Activated CD4-positive, alpha-beta T cell treated with anti-CD3 and anti-CD28 coated beads, Interleukin-2, amount 50 U/mL, for 1 hour (primary cell): ENCODE measurements at places on chromosomes 12 and 14.
A peak's percentile ranks its signal among the peaks of the same experiment; 100 is the strongest.

DNA sequence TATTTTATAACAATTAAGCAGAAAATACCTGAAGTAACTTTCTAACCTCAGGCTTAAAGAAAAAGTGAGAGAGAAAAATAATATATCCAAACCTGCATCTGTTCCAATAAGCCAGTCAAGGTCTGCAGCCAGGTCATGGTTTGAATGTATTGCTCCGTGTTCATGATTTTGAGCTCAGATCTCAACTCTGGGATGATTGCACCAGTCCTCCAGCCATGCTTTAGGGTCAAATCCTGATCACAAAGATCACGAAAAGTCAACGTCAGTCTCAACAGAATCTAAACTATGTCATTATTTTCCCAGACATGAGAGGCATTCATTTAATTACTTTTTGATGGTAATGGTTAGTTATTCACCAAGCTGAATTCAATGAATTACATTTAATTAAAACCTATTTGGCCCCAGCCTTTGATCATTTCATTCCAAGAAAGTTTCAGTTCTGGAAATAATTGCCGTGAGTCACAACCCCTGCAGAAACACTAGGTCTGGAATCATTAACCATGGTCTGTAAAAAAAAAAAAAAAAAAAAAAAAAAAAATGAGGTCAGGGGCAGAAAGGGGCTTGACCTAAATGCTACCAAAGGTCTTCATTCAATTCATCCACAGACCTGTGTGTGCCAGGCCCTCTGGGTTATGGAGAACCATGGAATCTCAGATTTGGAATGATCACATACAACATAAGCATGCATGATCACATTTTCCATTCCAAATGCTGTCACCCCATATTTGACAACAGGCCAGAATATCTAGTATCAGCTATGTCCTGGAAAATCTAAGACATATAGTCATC is 55.6 kb downstream of the NT5DC3 start:
- no peak for DNase-seq

DNA sequence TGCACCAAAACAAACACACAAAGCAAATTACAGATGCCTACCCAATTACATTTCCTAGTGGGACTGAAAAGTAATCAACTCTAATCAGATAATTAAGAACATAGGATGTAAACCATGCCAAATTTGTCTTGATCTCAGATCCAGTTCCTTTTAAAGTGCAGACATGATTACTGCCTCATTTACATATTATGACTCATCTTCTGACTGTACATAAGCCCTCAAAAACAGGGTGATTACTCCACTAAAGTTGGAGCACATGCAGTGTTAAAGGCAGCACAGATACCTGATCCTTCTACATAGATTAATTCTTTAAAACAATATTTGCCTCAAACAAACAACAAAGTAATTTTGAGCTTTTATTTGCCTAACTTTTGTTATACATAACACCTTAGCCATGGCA is 337.2 kb downstream of the RPS29 start:
- no peak for DNase-seq

DNA sequence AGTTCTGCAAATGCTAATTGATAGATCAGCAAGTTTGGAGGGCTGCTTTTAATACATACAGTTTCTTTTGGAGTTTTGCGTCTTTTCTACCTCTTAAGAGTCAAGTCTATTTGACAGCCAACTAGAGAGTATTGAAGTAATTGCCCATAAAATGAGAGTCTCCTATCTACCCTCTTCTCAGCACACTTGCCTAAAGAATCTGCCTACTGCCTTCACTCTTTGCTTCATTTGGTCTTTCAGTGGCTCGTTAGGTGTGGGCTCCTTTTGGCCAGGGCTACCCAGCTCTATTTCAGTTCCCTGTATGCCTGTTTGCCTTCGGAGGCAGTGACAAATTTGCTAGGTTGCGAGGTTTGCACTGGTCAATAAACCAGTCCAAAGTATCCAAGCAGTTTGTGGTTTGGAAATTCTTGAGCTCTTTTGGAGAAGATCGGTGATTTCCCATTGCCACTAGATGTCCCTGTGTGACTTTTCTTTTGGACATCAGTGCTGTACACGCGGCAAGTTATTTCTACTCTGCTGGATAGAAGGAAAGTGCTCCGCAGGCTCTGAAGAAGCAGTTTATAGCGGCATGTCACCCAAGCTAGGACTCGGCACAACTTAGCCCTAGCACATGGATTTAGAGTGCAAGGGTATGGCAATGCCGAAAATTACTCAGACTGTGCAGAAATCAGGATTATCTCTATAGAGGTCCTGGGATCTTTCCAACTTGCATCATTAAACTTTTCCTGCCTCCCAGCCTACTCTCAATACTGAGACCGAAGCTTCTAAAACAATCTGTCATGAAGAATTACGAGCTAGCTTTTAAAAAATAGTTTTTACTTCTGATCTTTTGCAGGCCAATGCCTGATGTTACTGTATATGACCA is 38.6 kb downstream of the MGST1 start:
- DNase-seq: no peak

DNA sequence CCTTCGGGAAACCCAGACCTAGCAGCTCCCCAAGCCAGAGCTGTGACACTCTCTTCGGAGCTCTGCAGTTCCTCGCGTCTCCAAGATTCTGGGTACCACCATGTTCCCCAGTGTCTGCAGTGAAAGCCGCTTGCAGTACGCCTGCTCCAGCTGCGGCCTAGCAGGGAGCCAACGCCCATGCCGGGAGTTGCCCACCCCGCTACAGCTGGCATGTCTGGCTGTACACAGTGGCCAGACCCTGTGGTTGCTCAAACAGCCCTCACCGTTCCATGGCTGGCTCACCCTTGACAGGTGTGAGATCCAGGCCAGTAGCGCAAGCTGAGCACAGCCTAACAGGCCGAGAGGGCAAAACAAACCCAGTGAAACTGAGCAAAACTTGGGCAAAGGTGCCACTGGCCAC is 503.8 kb upstream of the RPL10L start:
- no peak for DNase-seq

GRCh38 chr14:103671911-103672310 is 42.9 kb downstream of the KLC1 start:
- no peak for DNase-seq

DNA sequence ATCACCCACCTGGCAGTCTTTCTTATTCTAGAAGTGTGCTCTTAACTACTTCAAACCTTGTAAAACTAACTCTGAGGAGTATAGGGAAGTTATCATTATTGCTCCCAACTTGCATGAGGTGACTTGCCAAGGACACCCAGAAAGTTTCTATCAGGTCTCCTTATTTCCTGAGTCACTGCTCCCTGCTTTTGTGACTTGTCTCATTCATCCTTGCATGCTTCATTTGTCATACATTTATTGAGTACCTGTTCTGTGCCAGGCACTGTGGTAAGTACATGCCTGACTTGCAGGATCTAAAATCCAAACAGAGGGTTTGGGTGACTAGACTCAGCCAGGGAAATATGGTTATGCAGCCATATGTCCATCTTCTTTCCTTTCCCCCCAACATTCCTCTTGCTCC is 25.5 kb downstream of the CFAP251 start:
- no peak for DNase-seq

DNA sequence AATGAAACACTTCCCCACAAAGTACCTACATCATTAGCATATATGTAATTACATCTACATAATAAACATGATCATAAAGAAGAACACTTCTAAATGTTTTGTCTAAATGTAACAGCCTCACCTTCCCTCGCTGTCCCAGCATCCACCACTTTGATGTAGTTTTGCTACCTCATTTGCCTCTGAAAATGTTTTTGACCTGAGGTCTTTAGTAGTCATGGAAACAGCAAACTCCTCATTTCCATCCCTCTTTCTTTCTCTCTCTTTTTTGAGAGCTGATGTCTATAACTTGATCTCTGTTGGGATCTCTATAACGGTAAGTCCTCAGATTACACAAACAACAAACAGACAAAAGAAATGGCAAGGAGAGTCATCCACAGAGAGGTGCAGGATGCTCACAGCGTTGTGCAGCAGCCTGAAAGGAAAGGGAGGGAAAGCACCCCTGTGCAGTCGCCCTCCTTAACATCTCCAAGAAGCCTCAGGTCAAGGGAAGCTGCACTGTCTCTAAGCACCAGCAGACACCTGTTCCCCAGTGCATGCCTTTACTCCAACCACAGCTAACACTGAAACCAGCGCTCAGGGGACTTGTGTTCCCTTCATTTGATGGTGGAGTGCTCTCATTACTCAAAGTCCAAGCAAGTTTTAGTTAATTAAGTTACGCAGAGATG is 268.7 kb downstream of the TMEM132D start:
- no peak for DNase-seq

- DNase-seq: peak; percentile 42
These were observed 614 bp upstream of the ARF6 start for GRCh38 chr14:49892301-49892635.

- DNase-seq: no peak
These were observed 242.1 kb downstream of the ADGRD1 start for GRCh38 chr12:131195796-131196195.

DNA sequence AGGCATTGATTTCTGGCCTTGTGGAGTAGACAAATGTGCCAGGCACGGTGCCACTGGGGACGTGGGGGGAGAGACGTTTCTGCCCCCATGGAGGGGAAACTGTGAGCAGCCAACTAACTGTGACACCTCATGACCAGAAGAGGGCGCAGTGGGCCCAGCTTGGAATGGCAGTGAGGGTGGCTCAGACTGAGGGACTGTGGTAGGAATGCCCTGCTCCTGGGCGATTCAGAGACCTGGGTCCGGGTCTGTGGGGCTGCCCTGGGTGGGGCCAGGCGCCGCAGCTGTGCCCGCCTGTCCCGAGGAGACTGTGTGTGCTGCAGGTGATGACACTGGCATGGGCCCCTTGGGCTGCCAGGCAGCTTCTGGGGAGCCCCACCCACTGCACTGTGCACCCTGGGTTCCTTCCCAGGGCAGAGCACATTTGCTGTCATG is 60.6 kb downstream of the SLC25A47 start:
- peak; percentile 65 for DNase-seq

- DNase-seq: peak; percentile 7
These were observed 391.2 kb downstream of the RAD51B start for GRCh38 chr14:68210729-68211299.

DNA sequence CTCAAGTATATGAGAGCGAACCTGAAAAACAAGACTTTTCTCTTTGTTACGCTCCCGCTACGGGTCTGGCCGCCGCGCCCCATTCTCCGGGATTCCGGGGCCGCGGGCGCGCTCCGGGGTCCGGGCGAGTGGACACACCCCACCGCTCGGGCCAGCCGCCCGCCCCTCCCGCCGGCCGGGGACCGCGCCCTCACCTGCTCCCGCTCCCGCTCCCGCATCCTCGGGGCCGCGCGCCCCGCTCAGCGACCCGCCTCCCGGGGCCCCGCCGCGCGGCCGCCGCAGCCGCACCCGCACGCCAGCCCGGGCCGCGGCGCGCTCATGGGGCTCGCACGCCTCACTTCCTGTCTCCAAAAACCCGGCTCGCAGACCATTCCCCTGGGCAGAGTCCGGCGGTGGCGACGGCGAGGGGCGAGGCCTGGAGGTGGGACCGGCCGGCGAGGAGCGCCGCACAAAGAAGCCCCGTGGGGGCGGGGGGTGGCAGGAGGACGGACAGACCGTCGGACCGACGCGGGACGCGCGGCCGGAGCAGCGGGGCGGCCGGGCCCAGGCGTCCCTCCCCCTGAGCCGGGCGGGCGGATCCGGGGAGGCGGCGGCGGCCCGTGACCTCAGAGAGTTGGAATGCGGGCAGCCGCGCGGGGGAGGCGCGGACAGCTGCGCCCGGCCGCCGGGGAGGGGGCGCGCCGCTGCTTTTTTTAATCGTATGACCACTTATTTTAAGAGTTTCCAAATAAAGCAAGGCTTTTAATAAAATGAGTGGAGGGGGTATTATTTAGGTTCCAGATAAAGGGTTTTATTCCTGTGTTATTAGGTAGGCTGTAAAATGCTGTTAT is at the start of gene PTPN21:
TSS of gene PTPN21 (minus strand) at position 551 of the 830 bp plus-strand sequence. CDS start 4,590 bp downstream, outside the sequence.
- DNase-seq: no peak

- DNase-seq: no peak
These were observed 32.2 kb downstream of the NTF3 start for GRCh38 chr12:5464096-5464495.

GRCh38 chr12:130196827-130197226 is 34.6 kb downstream of the FZD10 start:
- DNase-seq: no peak

- no peak for DNase-seq
These were observed 98.0 kb upstream of the E2F7 start for GRCh38 chr12:77163074-77164038.

DNA sequence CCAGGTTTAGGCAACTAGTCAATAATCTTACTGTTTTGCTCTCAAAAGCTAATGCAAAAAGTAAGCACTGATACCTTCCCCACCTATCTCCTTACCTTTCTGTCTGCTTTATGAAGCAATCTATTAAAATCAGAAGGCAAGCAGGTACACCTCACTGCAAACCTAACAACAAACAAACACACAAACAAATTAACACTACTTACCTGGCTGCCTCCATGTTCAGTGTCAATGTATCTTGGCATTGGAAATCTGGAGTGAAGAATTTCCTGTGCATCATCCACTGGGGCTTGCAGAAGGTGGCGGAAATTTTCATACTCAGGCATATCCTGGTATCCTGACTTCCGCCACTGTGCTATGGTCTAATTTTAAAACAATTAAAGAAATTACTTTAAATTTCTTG is 62.5 kb downstream of the SEC23A start:
- DNase-seq: no peak

- DNase-seq: no peak
These were observed 2.1 kb downstream of the KRT7 start for GRCh38 chr12:52235001-52235764.

DNA sequence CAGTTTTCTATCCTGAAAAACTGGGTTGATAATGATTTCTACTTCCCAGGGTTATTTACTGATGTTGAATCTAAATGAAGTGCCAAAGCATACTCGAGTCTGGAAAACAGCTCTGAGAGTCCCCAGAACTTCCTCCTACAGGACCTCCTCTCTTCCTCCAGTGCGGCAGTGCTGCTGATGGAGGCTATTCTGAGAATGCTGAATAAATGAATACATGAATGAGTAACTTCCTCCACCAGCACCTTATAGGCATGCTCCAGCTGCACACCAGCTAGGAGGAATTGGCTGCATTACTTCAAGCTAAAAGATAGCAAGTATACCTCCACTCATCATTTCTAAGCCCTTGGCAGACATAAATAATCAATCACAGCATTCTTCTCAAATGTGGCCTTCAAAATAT is 448.8 kb upstream of the CCDC196 start:
- DNase-seq: no peak

GRCh38 chr14:58923751-58924405 is 264.6 kb upstream of the DAAM1 start:
- no peak for DNase-seq

DNA sequence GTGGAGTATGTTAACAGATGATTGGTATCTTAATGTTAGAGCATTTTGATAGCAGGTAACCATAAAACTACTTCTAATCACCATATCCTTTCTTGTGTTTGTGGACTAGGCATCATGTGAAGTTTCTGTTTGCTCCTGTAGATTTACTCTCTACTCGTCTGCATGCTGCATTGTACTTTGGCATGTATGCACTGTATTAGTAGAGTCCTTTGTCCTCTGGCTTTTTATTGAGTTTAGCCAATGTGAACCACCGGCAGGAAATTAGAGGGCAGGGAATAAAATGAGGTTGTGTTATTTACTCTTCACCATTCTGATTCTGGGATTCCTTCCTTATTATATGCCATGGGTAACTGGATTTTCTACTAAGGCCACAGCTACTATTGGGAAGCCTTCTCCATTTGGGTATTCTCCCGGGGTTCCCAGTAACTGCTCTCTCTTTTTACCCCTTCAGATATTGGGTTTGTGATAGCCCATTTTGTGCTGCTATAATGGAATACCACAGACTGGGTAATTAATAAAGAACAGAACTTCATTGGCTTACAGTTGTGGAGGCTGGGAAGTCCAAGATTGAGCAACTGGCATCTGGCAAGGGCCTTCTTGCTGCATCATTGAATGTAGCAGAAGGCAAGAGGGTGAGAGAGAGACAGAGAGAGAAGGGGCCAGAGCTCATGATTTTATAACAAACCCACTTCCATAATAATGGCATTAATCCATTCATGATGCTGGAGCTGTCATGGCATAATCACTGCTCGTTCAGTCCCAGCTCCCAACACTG is 22.4 kb downstream of the FAM177A1 start:
- no peak for DNase-seq
